ENCODE measurements at places on chromosomes 7 and 10.

GRCh38 chr7:69047151-69047754 lies 551.0 kb upstream of the AUTS2 start:
- no peak for DNase-seq

- DNase-seq = peak; percentile 69
These were observed 456.2 kb downstream of the REEP3 start for GRCh38 chr10:63977329-63977923.

GRCh38 chr10:124155781-124156435 lies 62.5 kb upstream of the CHST15 start:
- DNase-seq = no peak

GRCh38 chr7:142389544-142389943 lies 131.7 kb upstream of the PRSS58 start:
- no peak for DNase-seq

DNA sequence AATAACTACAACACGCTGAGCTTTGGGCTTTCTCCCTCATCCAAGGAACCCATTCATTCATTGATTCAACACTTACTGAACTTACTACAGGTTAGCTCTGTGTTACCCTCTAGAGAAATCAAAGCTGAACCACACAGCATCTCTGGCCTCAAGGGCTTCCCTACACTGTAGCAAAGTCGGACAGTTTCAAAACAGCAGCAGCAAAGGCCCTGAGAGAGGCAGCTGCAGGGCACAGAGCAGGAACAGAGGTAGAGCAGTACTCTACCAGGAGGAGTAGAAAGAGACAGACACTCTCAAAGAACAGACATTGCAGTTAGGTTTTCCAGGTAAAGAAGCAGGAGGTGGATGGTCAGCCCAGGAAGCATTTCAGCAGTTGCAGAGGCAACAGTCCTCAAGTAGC lies 16.1 kb downstream of the DOCK4 start:
- DNase-seq = no peak

DNA sequence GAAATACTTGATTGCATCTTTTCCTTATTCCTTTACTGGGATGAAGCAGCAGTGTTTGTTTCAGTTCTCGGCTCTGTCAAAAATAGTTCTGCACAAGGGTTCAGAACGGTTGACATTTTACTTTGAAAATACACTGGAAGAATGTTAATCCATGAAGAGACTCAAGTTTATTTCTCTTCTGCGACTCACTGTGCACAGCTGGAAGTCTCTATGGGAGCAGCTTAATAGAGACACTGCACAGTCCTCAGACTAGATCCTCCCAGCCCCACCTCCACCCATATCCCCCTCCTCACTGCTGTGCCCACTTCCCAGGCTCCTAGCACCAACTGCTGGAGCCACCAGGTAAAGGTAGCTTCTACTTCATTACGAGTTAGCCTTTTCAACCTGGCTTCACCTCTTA lies 517.8 kb downstream of the GRID1 start:
- DNase-seq = no peak

DNA sequence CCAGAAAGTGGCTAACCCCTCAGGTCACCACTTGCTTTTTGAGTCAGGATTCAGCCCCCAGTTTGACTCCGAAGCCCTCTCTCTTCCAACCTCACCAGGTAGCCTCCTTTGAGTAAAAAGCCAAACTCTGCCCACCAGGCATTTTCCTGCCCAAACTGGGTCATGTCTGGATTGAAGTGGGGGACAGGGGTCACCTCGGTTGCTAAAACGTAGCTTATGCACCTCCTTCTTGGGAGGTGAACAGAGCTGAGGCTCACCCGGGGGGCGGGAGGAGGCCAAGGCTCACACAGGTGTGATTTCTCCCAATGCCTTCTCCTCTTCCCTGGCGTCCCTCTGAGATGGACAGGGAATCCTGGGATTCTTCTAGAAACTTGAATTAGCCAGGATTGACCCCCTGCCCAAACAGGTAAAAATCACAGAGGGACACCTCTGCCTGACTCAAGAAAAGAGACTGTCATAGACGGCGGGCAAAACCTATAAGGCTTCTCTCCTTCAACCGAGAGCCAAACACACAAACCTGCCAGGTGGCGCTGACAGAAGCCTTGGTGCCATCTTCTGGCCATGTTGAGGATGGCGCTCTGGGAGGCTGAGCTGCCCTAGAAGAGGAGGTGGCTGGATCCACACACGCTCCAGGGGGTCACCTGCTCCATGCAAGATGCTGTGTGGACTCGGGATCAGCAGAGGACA lies 51.6 kb downstream of the PRLHR start:
- peak; percentile 32 for DNase-seq

DNA sequence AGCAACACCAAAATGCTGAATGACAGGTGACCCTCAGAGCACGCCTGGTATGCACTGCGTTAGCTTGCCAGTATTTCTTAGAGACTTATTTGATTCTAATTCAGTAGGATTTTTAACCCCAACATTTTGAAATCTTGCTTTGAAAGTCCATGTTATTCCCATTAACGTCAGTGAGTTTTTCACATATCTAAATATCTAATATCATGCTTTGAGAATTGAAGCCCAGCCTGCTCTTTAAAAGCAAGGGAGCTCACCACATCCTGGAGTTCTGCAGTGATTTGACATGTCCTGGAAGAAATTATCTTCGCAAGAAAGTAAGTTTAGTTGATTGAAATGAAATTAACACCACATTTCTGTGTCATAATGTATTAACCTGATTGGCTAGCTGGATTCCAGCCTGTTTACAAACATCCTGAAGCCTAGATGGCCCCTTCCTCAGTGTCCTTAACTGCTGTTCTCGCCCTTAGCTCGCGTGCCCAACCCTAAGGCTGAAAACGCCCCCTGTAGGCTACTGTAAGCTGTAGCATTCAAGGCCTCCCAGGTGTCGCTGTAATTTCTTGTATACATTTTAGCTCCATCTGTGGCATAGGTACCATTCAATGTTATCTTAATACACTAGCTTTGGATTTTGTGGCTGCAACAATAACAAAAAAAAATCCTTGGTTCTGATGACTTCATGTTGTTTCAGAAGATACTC lies 191.5 kb downstream of the MGMT start:
- DNase-seq = no peak

- DNase-seq = no peak
These were observed 1.7 kb upstream of the NKX6-2 start for GRCh38 chr10:132787495-132788179.

DNA sequence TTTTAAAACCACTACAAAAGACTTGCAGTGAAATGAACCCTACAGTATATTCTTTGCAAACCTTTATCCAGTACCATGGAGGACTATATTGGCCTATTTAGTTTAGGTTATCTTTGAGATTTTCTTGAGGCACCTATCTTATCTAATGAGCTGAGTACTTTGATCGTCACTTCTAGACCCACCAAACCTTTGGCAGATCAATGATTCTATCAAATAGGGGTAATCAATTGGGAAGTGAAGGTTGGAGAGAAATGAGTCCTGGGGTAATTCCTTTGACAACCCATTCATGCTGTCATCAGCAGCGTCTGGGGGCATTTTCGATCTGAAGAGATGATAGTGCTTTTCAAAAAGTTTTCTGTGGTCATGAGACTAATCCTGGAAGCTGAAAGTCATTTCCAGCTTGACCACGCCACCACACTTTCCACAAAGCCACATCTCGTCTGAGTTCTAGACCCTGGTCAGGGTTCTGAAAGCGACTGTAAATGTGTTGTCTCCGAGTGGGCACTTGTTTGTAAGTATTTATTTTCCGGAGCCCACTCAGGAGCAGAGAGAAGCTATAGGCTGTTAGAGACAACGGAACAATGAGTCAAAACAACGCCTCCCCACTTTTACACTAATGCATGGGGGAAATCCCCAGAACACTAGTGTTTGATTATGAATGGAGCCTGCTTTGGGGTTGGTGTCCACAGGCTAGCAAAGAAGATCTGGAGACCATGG lies 4.8 kb downstream of the EGR2 start:
- peak; percentile 55 for DNase-seq

GRCh38 chr7:135207406-135208101 lies 3.8 kb downstream of the WDR91 start:
- no peak for DNase-seq

DNA sequence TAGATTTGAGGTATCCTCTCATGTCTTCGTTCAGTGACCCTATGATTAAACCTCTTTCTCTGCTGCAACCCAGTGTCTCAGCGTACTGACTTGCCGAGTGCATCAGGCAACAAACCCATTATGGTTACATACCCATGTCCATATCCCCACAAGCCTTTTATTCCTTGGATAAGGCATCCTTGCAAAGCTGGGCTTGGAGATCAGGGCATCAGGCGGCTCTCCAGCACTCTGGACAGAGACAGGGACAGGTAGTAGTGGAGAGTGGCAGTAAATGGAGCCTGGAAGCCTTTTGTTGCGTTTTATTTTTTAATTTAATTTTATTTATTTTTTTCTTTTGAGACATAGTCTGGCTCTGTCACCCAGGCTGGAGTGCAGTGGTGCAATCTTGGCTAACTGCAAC lies 32.0 kb upstream of the NPFFR1 start:
- no peak for DNase-seq

- DNase-seq = no peak
These were observed 216.6 kb upstream of the SH2B2 start for GRCh38 chr7:102069931-102070629.
